Fibroblast of villous mesenchyme (primary cell): ENCODE measurements at places on chromosomes 2 and 18.

DNA sequence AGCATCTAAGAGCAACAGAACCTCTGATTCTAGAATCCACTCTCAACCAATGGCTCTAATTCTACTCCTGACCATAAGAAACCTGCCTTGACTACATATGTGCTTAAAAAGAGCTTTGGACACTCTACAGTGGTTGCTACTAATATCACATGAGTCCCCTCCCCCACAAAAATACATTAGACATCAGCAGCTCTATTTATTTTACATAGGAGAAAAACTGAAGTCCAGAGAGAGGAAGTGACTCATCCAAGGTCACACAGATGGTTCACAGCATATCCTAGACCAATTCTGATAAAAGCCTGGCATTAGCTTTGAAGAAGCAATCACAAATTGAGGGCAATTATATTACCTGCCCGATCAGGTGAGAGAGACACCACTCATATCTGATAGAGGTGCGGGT lies 49.8 kb downstream of the ALK start:
- DNase-seq, result no peak

GRCh38 chr2:201116959-201117734 lies 1.2 kb downstream of the CFLAR start:
- peak; percentile 97 for DNase-seq

- no peak for DNase-seq
Observed at GRCh38 chr18:3269241-3269913, 7.4 kb downstream of the MYL12B start.

GRCh38 chr2:8392098-8392866 lies 289.6 kb upstream of the ID2 start:
- no peak for DNase-seq

DNA sequence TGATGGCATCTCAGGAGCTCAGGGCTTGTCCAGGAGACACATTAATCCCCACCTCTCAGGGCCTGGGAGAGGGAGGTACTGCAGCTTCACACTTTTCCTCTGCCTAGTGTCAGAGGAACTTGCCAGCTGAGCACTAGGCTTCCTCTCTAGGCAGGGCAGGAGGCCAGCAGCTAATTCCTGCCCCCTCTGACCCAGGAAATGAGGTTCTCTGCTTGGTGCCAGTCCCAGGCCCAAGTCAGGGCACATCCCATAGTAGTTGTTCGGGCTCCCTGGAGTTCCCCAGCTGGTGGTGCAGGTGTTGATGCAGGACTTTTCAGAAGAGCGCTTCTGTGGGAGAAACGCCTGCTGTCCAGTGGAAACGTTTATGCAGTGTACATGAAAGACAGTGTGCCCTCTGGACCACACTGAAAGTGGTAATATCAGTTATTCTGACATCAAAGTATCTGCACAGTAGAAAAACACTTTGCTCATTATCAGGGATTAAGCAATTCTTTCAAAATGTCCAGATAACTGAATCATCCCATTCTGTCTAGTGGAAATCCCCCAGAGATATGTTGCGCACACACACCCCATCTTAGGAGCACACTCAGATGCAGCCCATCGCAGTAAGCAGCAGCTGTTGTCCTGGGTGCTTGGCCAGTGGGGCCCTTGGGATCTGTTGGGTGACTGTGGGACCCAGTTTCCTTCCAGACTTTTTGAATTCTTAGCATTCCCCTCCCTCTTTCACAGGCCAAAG lies 17.8 kb upstream of the SCLY start:
- peak; percentile 7 for DNase-seq

GRCh38 chr2:21396252-21396651 lies 272.5 kb downstream of the TDRD15 start:
- DNase-seq, result no peak

- DNase-seq, result no peak
Observed at GRCh38 chr2:220880623-220881596, 691.2 kb downstream of the EPHA4 start.

- no peak for DNase-seq
Observed at GRCh38 chr2:15751477-15751876, 159.8 kb downstream of the DDX1 start.

DNA sequence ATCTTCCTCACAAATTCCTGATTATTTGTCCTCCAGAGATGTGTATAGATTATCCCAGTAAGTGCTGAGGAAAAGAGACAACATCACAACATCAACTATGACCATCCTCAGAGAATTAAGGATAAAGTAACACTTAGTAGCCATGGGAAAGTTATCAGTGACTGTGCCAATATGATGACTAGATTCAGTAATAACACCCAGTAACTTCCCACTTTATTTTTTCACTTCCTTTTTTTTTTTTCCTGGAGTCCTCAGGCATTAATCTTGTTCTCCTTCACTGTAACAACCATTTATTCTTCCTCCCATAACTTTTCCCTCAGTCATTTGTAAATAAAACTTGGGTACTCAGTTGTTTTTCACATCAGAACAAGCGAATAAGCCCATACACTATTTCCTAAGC lies 16.7 kb upstream of the PID1 start:
- no peak for DNase-seq

DNA sequence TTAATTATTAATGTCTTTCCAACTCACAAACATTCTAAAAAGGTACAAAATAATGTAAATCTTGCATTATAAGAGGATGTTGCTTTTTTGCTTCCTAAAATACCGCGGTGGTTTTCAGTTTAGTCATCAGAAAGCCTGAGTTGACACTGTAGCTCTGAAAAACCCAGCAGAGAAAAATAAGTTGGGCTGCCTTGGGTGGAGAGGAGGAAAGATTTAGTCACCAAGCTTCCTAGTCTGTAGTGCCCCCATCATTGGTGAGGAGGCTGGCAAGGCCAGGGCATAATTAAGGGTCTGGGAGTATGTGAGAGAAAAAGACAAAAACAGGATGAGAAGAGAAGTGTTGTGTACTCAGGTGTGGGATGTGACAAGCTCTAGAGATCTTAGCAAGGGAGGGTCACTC lies 5.7 kb downstream of the PTPRM start:
- no peak for DNase-seq

DNA sequence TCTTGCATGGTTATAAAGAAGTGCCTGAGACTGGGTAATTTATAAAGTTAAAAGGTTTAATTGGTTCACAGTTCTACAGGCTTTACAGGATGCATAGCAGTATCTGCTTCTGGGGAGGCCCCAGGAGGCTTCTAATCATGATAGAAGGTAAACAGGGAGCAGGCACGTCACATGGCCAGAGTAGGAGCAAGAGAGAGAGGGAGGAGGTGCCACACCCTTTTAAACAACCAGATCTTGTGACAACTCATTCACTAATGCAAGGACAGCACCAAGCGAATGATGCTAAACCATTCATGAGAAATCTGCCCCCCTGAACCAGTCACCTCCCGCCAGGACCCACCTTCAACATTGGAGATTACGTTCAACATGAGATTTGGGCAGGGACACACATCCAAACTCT lies 141.1 kb downstream of the EN1 start:
- DNase-seq, result no peak

GRCh38 chr2:184524551-184525382 lies 73.6 kb upstream of the ZNF804A start:
- DNase-seq, result no peak

GRCh38 chr2:157355618-157356017 lies 30.0 kb upstream of the ERMN start:
- DNase-seq, result peak; percentile 4

- DNase-seq, result peak; percentile 99
Observed at GRCh38 chr18:54822872-54823845, 5.1 kb upstream of the RAB27B start.

GRCh38 chr2:15913146-15913545 lies 27.2 kb upstream of the MYCN start:
- DNase-seq, result peak; percentile 49

DNA sequence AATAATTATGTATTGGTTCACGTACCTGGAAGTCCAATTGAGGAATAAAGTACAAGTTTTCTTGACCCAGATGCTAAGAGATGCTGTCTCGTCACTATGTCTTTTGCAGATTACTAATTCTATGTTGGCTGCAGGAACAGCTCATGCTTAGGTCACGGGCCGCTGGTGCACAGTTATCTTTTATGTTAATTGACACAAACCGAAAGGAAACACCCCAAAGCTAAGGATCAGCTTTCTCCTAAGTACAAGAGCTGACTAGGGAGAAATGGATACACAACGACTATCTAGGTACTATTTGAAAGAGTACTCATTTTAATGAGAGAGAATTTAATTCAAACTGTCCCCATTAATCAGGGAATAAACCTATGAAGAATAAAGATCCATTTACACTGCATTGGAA lies 217.7 kb upstream of the SLC35G4 start:
- no peak for DNase-seq

- no peak for DNase-seq
Observed at GRCh38 chr2:20433249-20433648, 13.6 kb upstream of the RHOB start.

GRCh38 chr18:12765126-12765525 lies 62.3 kb downstream of the PSMG2 start:
- no peak for DNase-seq

- no peak for DNase-seq
Observed at GRCh38 chr18:73790587-73790986, 357.0 kb downstream of the FBXO15 start.

- peak; percentile 64 for DNase-seq
Observed at GRCh38 chr2:73293534-73294171, at the start of gene EGR4. Gene EGR4 (minus strand): TSS chr2:73293548. CDS start chr2:73293317, 231 bp downstream.

DNA sequence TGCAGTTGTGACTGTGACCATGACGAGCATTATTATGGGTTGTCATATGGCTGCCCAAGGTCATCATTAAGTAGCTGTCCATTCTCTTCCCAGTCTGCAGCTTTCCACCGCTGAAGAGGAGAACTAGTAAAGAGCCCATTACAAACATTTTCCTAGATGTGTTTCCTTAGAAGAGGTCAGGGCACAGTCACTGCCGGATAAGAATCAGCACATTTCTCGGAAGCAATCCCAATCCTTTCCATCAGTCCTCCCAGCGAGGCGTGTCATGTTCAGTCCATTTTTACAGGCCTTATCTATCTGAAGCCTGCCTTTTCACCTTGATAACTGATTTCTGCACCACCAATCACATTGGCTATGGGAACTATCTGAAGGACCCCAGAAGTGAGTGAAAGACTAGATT lies 319.9 kb upstream of the SLC14A2 start:
- DNase-seq, result no peak

DNA sequence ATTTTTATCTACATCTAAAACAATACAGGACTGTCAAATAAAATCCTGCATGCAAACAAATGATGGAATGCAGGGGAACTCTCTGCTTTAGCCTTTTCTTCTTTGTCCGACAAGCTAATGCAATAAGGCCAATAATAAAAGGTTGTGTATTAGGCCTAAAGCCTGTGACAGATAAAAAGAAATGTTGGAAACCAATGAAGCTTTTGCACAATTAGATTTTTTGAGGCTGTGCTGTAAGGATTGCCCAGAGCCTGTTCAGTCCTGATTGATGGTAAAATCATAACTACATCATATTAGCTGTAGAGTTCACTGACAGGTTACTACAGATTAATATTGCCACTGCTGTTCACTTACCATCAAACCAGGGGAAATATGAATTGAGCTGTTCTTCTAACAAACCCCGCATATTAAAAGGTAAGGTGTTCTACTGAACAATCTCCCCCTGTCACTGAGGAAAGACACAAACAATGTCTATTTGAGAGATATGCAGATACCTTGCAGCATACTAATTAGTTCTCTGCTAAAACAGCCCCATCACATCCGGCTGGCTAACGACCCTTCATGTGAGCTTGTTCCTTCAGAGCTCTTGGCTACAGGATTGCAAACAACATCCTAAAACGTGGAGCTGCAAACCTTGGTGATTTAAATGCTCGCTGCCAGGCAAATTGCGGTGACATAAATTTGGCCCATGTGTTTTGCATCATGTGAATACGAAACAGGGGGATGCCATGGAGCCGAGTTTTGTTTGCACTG lies 305.4 kb downstream of the MTX2 start:
- DNase-seq, result no peak

DNA sequence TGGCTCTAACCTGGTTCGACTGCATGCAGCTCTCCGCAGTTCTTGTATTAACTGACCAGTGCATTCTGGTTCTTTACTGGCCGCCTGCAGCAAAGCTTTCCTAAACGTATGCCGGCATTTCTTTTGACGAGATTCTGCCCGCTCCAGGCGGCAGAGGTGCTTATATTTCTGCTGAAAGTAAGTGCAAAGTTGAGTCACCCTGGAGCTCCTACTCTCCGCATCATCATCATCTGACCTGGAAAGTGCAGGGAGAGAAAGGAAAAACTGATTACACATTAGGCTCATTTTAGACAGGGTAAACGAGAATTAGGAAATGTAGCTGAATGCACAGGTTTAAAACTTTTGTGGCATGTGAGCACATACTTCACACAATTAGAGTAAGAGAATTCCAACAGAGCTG lies 57.9 kb downstream of the INO80D start:
- DNase-seq, result no peak

DNA sequence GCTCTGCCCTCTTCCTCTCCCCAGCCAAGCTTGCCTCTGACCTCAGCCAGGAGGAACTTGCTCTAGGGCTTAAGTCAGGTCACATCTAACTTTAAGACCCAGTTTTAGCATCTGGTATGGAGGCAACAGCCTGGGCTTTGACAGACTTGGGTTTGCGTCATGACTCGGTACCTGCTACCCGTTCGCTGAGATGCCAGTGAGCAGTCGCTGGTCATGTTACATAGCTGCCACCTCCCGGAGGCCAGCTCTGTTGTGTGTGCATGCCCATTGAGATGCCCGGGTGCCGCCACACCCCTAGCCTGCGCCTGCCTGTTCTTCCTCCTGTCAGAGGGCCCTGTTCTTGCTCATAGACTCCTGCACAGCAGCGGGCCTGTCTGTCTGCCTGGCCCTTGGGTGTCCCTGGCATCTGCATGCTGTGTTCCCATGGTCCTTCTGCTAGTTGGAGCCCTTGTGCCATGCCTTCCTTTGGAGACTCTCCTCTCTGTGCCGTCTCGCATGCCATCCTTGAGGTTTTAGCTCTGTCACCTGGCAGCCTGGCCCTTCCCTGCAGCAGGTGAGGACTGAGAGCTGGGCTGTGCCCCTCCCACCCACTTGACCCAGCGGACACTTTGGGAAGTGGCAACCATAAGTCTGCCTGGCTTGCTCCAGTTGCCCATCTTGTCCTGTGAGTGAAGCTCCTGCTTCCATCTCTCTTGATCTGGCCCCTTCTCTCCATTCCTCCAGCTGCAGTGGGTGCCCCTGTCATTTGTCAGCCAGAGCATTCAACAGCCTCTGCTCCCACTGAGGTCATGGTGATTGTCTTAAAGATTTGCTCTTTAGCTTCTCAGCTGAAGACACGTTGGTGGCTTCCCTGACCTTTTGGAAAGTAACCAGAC lies 24.9 kb downstream of the ASAP2 start:
- no peak for DNase-seq

- no peak for DNase-seq
Observed at GRCh38 chr2:218998414-218999002, 5.3 kb upstream of the CRYBA2 start.

- no peak for DNase-seq
Observed at GRCh38 chr2:112646102-112646719, 472 bp downstream of the SLC20A1 start.

GRCh38 chr2:43132683-43133301 lies 93.6 kb downstream of the ZFP36L2 start:
- DNase-seq, result no peak

DNA sequence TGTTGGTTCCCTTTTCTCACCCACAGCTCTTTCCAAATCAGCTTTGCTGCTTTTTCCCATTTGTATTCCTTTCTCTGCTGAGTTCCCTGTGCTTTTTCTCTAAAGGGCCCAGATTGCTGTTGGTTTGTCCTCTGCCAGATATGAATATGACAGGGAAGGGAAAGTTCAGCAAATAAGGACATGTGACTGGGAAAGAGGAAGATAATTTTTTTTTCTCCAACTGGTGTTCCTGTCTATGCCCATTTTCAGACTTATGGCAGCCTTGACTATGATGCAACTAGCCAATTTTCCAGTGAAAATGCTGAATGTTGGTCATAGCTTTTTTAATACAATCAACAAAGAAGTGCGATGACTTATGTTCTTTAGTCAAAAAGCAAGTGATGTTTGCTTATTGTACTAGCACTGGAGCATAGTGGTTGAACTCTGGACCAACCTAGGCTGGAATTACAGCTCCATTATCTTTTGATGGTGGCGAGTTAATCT lies 7.7 kb downstream of the MDH1 start:
- no peak for DNase-seq
